Fibroblast of skin of left quadriceps (primary cell): ENCODE measurements at places on chromosomes 5 and 9.

GRCh38 chr5:68843624-68844364, 250.0 kb upstream of the SLC30A5 start:
- peak; percentile 52 for DNase-seq

DNA sequence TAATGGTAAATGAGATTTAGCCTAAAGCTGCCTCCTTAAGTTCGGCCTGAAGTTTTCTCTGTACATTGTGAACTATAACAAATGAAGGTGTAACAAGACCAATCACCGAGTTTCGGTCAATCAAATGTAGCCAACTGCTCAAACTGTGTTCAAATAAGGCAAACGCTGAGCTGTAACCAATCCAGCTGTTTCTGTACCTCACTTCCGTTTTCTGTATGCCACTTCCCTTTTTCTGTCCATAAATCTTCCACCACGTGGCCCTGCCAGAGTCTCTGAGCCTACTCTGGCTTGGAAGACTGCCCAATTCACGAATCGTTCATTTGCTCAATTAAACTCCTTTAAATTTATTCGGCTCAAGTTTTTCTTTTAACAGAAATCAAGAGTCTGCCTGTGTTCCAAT, 193.5 kb upstream of the KLF9 start:
- DNase-seq, result no peak

GRCh38 chr9:21817176-21817575, 14.7 kb downstream of the MTAP start:
- no peak for DNase-seq

- no peak for DNase-seq
Measured at GRCh38 chr5:166004006-166004405, 2287.4 kb upstream of the WWC1 start.

DNA sequence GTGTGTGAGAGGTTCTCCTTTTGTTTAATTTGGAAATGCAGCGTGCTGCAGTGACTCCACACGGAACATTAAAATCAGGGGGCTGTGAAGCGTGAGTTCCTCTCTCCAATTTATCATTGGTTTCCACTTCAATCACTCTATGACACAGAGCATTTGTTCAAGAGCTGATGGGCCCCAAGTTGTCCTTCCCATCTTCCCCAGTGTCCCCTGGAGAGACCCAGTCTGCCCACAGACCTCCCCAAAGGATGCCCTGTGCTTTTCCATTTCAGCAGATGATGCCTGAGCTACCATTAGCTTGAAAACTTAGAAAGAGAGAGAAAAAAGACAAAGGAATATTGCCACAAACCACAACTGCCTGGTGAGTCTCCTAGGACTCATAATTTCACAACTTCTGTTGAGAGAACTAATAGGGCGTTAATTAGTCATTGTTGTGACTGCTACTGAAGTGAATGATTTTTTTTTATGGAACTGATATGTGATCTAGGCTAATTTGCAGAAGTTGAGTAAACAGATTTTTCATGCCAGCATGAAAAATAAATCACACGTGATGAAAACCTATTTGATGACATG, 772.7 kb downstream of the SEMA5A start:
- peak; percentile 16 for DNase-seq

DNA sequence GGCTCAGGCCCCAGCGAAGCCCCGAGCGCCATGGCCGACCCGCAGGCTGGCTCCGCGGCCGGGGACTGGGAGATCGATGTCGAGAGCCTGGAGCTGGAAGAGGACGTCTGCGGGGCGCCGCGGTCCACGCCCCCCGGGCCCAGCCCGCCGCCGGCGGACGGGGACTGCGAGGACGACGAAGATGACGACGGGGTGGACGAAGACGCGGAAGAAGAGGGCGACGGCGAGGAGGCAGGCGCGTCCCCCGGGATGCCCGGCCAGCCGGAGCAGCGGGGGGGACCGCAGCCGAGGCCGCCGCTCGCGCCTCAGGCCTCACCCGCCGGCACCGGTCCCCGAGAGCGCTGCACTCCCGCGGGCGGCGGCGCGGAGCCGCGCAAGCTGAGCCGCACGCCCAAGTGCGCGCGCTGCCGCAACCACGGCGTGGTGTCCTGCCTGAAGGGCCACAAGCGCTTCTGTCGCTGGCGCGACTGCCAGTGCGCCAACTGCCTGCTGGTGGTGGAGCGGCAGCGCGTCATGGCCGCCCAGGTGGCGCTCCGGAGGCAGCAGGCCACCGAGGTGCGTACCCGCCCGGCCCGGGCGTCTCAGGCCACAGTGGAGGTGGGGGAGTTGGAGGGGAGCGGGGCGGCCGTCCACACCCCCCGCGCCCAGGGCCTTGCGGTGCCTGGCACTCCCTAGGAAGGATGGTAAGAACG, 1.6 kb downstream of the DMRT2 start:
- DNase-seq, result no peak

DNA sequence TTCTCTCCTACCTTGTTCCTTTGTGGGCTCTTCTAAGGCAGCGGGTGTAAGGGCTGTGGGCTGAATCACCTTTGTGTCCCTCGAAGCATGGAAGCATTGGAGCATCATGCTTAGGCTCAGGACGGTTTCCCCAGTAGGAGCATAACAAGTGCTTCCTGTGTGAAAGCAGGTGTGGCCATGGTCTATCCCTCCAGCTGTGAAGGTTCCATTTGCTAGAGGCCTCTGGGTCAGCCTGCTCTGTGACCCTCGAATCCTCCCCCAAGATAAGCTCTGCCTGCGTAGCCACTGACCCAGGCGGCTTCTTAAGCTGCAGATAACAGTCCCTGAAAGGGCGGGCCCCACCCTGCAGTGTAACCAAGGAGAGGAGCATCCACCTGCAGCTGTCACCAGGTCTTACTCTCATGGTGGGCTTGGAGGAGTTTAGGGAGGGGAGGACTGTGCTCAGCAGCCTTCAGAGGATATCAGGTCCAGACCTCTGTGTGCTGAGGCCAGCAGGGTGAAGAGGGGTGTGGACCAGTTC, 8.4 kb upstream of the NDST1 start:
- no peak for DNase-seq

GRCh38 chr5:111461255-111461671, 51.1 kb downstream of the STARD4 start:
- no peak for DNase-seq

GRCh38 chr9:71719562-71719961, 48.8 kb downstream of the CEMIP2 start:
- peak; percentile 52 for DNase-seq

DNA sequence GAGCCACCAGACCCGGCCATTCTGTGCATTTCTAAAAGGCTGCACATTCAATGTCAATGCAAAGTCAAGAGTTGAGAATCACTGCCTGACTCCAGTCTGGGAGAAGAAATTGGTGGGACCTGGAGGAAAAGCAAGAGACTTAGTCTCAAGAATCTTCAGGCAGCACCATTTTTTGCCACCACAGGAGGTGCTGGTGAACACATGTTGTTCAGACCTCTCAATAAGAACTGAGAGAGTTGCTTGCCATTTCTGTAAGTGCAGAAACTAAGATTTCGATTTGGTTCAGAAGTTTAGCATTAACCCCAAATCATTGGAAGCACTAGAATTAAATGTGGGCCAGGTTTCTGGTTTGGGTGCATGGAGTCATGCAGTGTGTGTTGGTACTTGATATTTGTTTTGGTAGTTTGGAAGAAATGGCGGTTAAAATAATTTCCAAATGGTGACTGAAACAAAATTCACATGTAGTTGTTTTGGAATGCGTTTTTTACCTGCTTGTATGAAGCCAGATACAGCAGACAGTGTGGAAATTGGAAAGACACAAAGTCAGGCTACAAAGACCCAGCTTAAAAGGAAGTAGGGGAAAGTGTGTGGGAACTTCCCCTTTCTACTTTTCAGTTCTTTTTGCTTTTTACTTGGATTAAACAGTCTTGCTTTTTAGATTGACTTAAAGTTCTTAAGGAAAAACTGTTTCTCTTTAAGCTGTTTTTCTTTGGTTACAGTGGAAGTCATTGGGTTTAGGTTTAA, 20.4 kb downstream of the PDE8B start:
- DNase-seq, result no peak

DNA sequence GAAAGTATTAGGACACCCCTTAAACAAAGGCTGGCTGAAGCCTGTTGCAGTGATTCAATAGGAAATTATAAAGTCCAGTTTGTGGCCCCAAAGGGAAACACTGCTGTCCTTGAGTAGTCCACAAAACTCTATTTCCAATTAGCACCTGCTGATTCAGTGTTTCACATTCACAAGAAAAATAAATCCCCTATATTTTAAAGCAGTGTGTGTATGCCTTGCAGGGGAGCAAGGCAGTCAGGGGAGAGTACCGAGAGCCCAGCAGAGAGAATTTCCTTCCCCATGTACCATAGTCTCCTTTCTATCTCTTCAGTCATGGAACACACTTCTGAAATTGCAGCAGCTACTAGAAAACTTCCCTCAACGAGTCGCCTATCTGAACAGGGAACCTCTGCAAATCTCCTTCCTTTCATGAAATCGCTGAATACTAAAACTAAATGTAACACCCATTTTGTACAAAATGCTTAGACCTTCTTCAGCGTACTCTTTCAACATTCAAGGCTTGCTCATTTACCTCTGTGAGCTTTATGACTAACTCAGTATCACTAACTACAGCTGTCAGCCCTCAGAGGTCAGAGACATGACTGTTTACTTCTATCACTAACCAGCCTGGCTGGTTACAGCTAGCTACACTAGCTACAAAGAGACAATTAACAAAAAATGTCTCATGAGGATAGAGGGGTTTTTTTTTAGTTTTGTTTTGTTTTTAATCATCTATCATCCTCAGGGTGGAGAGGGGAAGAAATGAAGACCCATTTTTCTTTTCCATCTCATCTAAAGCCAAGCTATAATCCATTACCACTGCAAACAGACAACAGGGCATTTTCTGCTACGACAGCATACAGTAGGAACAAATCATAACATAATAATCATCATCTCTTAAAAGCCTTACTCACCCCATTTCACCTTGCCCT, 188.7 kb downstream of the EBF1 start:
- DNase-seq, result no peak

DNA sequence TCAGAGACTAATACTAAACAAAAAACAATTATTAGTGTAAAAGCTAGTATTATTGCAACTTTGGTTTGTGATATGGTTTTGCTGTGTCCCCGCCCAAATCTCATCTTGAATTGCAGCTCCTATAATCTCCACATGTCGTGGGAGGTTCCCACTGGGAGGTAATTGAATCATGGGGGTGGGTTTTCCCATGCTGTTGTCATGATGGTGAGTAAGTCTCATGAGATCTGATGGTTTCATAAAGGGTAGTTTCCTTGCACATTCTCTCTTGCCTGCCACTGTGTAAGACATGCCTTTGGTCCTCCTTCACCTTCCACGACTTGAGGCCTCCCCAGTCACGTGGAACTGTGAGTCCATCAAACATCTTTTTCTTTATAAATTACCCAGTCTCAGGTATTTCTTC, 325.9 kb upstream of the DAB2 start:
- no peak for DNase-seq

DNA sequence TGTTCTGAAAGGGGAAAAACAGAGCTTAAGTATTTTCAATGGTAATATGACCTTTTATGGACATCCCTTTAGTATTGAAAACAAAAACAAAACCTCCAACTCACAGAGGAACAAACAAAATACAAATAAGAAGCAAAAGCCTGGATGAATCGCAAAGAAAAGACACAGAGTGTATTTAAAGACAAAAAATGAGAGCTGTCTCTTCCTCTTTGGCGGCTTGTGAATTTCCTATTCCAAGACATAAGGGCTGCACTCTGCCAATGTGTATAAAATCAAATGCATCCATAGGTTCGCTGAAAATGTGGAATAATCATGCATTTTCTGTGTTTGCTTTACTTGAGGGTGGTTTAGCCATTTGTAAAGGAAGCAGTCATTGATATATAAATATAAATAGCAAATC, 739.3 kb upstream of the ZNF608 start:
- DNase-seq, result no peak

DNA sequence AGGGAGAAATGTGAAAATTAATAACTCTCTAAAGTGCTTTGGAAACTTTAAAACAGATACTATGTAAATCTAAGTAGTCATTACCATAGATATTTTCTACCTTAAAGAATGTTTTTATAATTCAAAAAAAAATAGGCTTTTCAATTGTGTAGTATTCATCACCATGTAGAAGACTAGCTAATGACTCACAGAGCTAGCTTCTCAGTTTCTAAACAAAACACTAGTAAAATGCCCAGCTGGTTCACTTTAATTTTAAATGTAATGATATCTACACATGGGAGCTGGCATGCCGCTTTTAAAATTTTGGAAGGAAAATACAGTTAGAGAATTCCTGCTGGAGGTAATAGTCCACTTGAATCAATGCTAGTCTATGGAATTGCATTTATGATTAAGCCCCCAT, 509.8 kb downstream of the CSNK1G3 start:
- no peak for DNase-seq

DNA sequence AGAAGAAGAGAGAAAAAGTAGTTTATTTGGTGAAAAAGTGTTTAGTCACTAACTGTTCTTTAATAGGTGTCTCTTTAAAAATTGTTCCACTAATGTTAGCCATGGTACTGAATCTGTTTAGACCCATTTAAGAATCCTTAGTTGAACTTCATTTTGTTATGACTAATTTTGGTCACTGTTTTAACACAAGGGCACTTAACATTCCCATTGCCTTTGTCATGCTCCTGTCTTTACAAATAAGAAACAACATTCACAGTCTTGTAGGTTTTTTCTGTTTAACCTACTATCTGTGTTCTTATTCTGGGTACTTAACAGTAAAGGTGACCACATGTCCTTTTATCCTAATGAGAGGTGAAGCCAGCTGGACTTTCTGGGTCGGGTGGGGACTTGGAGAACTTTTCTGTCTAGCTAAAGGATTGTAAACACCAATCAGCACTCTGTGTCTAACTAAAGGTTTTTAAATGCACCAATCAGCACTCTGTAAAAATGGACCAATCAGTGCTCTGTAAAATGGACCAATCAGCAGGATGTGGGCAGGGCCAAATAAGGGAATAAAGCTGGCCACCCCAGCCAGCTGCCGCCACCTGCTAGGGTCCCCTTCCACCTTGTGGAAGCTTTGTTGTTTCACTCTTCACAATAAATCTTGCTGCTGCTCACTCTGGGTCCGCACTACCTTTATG, 116.7 kb downstream of the WDR70 start:
- peak; percentile 26 for DNase-seq

GRCh38 chr5:6583049-6583880, 49.6 kb downstream of the NSUN2 start:
- DNase-seq, result no peak

GRCh38 chr9:37540634-37541033, 35.5 kb downstream of the FBXO10 start:
- no peak for DNase-seq
